ENCODE measurements at places on chromosomes 7 and 10.
A peak's percentile ranks its signal among the peaks of the same experiment; 100 is the strongest.

DNA sequence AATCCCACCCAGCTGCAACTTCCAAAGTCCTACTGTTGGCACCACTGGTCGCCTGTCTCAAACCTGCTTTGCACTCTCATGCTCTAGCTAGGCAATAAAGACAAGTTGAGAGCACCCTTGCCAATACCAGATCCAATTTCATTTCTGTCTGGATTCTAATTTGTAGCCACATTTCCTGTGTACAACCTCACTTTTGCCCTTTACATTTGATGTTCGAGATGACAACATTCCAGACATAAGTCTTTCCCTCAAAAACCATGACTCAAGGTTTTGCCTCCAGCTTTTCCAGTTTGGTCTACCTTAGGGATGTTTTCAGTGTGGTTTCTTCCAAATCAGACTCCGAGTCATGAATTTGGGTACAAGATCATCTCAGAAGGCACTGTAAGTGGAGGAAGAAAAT is 309.0 kb downstream of the GPAM start:
- DNase-seq: no peak

- DNase-seq: peak; percentile 50
These were observed 55.4 kb downstream of the EEPD1 start for GRCh38 chr7:36208426-36208825.

GRCh38 chr10:130954326-130954905 is 357.1 kb downstream of the TCERG1L start:
- no peak for DNase-seq

DNA sequence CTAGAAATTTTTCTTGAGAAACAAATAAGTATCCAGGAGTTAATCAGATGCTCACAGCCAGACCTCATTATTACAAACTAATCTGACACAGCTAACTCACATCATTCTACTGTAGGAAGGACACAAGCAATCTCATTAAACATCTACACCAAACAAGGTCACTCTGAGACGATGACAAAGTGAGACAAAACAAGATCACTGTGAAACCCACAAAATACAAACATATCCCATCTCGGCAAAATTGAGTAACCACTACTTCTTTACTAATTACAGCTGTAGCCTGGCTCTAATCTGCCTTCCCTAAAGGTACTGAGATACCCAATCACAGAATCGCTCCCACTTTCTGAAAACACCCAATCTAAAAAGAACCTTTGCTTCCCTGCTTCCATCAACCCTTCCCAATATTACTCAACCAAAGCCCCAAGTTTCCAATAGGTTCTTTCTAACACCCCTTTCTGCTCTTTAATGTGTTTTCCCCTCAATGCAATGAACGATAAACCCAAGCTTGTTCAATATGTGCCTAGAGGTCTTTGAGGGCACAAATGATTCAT is 26.9 kb downstream of the CCDC6 start:
- DNase-seq: no peak

DNA sequence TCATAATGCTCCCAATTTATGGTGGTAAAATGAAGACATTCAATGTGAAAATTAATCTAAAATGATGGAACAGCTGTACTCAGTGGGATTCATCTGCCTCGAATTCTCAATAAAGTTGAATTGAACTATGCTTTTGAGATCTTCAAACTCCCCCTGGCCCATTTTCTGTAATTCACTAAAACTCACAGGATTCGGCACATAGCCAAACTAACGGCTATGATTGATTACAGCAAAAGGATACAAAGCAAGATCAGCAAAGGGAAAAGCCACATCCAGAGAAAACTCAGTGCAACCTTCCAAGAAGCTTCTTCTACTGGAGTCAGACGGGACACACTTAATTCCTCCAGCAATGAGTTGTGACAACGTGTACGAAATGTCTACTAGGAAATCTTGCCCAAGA is 307.5 kb downstream of the CNTNAP2 start:
- DNase-seq: no peak

DNA sequence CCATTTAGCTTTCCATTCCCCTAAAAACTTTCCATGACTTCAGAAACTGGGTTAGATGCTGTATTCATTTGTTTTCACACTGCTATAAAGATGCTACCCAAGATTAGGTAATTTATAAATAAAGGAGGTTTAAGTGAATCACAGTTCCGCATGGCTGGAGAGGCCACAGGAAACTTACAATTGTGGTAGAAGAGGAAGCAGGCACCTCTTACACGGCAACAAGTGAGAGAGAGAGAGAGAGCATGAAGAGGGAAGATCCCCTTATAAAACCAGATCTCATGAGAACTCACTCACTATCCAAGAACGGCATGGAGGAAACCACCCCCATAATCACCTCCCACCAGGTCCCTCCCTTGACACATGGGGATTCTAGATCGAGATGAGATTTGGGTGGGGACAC is 336.8 kb downstream of the TFEC start:
- no peak for DNase-seq

DNA sequence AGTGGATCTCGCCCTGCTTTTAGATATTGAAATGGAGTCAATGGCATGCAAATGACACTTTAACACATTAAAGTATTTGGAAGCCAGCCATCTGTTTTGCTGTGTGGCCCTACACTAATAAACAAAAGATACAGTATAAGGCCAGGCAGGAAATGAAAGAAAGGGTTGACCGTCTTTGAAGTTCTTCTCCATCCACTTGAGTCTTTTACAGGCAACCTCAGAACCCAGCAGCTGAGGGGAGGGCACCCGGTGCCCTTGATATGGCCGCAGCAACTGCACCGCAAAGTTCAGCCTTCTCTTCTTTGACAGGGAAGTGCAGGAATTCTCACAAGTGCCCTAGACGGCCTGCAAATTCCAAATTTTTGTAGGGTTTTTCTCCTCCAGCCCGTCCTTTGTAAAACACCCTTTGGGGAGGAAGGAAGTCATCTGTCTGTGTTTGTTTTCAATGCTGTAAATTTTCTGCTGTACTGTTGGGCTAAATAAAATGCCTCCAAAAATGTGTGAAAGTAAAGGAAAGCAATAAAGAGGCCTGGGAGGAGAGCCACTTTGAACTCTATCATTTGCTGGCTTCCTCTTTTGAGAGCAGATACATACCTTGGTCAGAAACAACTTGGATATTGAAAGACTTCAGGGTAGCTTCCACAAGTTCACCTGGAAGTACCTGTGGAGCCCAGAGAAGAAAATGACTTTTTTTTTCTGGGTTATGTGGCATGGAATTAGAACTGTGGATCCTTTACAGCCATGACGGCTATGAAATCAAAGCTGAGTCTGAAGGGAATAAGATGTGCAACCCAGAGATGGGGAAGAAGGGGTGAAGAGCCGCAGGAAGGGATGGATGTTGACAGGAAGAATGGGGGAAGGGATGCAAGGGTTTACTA is 3.6 kb downstream of the HOXA1 start:
- no peak for DNase-seq
